ENCODE measurements at places on chromosomes 4 and X.

DNA sequence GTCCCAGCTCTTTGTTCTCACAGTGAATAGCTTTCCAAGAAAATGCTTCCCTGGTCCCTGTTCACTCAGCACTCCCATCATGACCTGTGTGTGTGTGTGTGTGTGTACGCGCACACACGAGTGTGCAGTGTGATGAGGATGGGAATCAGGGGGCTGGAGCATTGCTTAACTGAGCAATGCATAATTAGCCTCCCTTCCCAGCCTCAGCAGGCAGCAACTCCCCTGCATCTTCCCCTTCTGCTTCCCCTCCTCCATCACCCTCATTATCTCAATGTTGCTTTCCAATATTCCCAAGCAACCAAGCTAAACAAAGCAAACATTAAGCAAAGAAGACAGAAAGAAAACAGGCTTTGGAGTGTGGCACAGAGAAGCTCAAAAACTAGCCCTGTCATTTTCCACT, 137.0 kb downstream of the RBM47 start:
- DNase-seq: no peak

GRCh38 chrX:83997781-83998180, 136.8 kb downstream of the CYLC1 start:
- no peak for DNase-seq

DNA sequence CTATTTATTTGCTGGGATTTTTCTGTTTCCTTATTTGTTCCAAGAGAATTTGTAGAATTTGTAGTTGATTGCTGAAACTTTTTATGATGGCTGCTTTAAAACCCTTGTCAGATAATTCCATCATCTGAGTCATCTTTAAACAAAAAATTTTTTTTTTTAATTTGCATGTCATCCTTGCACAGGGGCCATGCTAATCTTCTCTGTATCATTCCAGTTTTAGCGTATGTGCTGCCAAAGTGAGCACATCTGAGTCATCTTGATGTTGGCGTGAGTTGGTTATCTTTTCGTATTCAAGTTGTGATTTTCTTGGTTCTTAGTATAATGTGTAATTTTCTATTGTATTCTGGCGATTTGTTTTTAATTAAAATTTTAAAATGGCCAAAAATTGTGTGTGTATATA, 18.7 kb upstream of the ZNF157 start:
- no peak for DNase-seq

DNA sequence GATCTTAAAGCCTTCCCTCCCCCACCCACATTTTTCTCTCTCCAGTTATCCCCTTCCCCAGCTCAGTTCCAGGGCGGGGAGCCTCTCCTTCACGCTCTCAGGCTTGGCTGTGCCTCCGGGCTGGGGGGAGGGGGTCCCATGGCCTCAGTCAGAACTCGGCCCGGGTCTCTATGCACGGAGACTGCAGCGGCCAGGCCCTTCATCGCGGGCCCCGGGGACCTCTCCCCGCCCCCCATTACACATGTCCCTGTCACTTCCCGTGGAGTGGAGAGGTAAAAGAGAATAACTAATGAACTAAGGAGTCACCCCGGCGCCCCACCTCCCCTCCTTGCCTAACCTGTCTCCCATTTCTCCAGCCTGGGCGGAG, 838 bp upstream of the PRICKLE3 start:
- no peak for DNase-seq

- DNase-seq: no peak
These were observed 457 bp upstream of the RAB9A start for GRCh38 chrX:13688384-13688957.

GRCh38 chr4:151638295-151638858, 122.4 kb downstream of the GATB start:
- no peak for DNase-seq

DNA sequence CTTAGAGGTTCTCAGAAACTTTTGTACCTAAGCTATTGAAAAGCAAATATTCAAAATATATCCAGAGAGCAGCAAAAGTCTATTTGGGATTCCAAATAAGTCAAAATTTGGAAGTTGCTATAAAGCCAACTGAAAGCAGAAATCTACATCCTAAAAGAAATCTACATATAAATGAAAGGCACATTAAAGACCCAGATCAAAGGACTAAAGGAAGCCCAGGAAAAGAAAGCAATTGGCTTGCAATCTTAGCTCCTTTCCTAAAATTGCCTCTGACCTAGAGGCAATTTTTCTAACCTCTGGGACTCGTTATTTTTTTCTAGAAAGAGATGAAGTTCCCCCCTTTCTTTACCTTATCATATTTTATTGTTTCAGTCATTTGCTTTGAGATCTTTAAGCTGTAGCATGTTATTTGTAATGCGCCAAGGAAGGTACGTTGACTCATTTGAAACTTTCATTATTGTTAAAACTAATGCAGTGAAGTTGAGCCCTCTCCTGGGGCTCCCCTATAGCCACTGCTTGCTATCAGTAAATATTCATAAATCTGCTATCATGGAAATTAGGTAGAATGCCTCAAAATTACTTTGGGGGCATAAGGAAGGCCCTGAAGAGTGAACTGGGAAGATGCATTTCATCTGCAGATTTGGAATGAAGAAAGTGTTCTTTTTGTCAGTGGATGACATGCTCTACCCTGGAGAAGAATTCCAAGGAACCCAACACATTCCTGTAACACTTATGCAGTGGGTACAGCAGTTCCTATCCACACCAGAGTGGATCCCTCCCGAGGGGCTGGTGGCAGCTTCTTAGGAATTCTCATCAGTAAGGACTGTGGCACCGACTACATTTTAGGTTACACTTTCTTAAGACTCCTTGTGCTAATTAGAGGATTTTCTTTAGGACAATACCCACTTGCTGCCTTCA, 177.8 kb upstream of the IGFBP7 start:
- DNase-seq: no peak

- no peak for DNase-seq
These were observed 246.5 kb downstream of the PPP1R2C start for GRCh38 chrX:42531441-42531840.

- DNase-seq: no peak
These were observed 305.4 kb downstream of the PCDH18 start for GRCh38 chr4:137226900-137227299.

- DNase-seq: no peak
These were observed 130.2 kb downstream of the TMA16 start for GRCh38 chr4:163624727-163625126.

DNA sequence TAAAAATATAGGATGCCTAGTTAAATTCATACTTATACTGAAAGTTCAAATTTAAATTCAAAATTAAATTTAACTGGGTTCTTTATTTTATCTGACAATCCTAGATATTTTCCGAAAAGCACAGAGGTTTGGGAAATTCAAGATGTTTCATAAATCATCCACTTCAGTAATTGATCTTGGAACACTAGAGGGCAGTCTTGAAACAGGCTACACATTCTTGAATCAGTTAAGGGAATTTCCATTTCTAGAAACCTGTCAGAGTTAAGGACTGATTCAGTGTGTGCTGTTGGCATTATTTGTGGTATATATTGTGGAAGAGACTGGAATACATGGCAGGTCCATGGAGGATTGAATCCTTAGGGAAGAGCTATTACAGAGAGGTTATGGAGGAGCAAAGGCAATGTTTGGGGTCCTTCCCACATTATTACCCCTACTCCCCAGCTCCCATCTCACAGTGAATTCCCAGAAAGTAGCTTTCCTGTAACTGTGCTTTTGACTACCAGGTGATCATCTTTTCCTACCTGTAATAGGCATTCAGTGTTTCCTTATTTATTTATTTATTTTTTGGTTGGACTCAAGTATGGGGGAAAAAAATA, 92.9 kb downstream of the EGF start:
- DNase-seq: peak; percentile 29

- no peak for DNase-seq
These were observed 348.0 kb upstream of the NR3C2 start for GRCh38 chr4:148790246-148790645.

- no peak for DNase-seq
These were observed 475.8 kb downstream of the PDGFC start for GRCh38 chr4:156495836-156496235.

DNA sequence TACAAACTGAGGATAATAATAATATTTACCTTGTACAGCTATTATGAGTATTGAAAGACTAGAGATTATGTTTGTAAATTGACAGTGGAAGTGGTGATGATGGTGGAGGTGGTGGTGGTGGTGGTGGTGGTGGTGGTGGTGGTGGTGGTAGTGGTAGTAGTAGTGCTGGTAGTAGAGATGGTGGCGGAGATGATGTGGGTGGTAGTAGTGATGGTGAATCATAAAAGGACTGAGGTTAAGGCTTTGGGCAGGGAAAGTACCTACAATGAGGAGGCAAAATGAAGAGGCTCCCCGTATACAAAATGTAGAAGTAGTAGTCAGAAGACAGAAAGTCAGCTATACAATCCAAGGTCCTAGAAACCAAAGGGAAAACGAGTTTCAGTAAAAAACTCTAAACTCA, 214.1 kb downstream of the BCOR start:
- no peak for DNase-seq

GRCh38 chrX:112043997-112044396, 38.6 kb downstream of the TRPC5 start:
- no peak for DNase-seq

DNA sequence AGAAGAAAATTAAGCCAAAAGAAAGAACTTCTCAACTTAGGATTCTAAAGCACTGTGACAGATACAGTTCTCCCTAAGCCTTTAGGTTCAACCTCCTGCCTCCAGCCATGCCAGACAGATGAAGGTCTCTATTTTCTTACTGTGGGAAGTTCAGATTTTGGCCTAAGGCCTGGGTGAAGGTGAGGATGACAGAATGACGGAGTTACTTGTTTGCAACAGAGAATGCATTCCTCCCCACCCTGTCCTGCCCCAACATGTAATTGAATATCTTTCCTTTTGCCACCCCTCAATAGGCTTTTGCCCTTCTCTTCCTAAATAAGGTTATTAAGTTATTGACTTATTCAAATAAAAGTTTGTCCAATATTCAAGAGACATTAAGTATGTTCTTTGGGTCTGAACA, 25.6 kb downstream of the SLC16A2 start:
- no peak for DNase-seq

DNA sequence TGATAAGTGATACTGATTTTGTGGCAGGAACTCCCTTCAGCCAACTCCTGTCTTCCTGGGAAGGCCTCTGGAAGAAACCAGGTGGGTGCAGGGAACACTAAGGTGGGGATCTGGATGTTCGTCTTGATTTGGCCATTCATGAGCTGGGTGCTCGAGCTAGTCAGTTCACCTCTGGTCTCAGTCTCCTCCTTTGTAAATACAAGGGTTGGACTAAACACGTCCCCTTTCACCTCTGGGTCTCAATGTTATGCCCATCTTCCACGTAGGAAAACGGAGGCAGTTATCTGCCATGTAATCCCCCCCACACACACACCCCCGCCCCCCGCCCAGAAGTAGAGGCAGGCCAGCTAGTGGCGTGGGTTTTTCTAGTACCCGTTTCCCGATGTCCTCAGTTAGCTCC, 4.1 kb upstream of the RS1 start:
- DNase-seq: no peak

- DNase-seq: no peak
These were observed 96.0 kb downstream of the WFS1 start for GRCh38 chr4:6365545-6366086.

DNA sequence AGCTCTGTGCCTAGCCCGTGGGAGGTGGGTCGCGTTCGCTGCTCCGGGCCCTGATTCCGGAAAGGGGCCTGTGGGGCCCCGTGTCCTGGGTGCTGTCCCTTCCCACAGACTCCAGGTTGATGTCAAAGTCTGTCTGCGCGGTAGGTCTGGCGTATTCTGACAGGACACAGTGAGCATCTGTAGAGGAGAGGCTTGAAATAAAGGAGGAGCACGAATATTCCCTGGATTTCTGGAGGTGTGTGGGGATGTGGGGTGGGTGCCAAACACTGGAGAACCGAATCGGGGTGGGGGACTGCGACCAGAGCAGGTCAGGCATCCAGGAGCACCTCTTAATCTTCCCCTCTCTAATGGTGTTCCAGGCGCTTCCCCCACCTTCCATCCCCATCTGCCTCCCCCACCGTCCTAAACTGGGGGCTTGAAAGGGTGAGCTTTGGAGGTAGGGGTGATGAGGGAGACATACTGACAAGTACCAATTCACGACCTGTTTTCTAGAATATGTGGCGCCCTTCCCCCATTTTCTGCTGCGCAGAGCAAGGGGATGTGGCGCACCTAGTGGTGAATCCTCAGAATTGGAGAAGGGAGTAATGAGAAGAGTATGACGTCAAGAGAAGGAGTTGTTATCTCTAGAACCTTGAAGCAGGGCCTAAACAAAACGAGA, 877 bp downstream of the GPRASP1 start:
- DNase-seq: no peak

DNA sequence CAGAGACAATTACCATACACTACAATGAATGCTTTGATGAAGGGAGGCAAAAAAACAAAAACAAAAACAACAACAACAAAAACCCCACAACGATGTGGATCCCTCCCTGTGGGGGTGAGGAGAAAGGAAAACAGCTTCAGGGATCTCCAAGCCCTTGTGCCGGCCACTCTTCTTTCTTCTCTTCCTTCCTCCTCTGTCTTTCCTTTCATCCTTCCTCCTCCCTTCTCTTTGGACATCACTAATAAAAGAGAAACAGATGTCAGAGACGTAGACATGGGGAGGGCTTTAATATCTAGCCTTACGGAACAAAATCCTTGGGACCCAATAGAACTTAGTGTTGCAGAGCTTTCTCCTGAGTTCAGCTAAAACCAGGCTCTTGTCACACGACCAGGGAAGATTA, 18.8 kb upstream of the STX18 start:
- DNase-seq: no peak

GRCh38 chrX:42778096-42778495, at the start of gene PPP1R2C:
TSS of gene PPP1R2C (minus strand) at chrX:42778163. CDS start at chrX:42778079, 84 bp downstream.
- no peak for DNase-seq

DNA sequence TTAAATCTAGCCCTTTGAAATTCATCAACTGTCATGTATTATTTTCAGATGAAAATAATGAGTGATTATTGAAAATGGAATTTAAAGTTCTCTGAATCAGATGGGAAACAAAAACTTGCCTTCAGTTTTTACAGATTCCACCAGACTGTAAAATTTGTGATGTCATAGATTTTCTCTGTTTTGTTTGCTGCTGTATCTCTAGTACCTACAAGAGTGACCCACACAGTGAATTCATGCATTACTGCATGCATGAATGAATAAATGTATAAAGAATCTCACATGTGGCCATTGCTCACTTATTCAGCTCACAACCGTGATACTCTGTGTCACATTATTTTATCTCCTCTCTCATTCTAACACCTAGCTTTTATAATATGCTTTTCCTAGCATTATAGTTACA, 532.2 kb upstream of the AGA start:
- no peak for DNase-seq

DNA sequence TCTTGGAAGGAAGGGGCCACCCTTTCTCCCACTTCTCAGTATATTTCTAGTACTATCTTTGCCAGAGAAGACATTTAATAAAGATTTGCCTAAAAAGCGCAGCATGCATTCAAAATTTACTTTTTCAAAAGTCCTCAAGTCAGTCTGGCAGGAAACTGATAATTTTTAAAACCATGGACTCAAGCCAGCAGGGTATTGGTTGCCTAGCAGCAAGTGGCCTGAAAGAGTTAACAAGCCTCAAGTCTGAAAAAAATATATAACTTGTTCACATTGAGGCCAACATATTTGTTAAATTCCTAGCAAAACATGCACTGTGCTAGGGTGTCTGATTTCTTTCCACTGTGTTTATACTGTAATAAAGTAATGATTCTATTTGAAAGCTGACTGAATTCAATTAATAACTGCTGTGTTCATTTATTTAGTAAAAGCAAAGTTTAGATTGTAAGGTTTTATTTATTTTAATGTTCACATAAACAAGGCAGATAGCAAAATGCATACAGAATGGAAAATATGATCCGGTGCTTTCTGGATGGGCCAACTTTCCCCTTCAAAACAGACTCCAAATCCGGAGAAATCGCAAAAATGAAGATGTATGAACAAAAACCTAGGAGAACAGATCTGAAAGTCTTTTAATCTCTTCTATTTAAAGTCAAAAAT, 218.5 kb upstream of the FGF13 start:
- no peak for DNase-seq
